DND-41 (cell line): ENCODE measurements at places on chromosomes 3 and 15.

DNA sequence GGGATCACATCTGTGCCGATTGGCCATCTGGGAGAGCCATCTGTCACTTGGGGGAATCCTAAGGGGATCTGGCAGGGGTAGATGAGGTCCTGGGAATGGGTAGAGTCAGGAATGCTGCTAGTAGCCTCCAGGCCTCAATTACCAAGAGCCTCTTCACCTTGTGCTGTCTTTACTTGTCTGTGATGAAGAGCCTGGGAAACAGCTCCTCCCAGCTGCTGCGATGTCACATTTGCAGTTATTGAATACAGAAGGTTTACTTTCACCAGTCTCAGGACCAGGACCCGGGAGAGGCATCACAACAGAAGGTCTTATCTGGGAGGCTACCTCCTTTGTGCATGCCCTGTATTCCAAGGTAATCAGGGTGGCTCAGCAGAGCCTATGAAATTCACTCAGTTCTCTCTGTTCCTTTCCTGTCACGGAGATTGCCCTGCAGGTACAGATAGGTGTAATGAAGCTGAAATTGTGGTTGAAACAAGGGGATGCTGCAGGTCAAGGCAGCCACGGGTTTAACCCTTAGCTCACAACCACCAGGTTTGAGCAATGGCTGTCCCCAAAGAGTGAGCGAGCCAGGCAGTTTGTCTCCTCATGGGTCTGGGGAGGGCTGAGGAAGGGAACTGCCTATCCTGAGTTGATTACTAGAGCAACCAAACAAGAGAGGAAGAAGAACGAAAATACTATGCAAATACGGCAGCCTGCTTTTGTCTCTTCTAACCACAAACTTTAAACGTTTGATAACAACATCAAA lies 298.9 kb upstream of the RORA start:
- peaks cover 3% of the 10 kb centered on the region for H3K27me3 ChIP-seq
- no peak for DNase-seq
- no peaks in the 10 kb centered on the region for H3K4me1 ChIP-seq
- no peak overlapping the region for H3K4me3 ChIP-seq
- no peak overlapping the region for H3K27ac ChIP-seq
- no peaks in the 10 kb centered on the region for H3K36me3 ChIP-seq

GRCh38 chr3:126918355-126918821 lies 64.5 kb upstream of the PLXNA1 start:
- peaks cover 31% of the 10 kb centered on the region for H3K36me3 ChIP-seq
- no peaks in the 10 kb centered on the region for H3K27me3 ChIP-seq
- no peak overlapping the region for H3K27ac ChIP-seq
- no peak overlapping the region for H3K4me3 ChIP-seq
- no peaks in the 10 kb centered on the region for H3K4me1 ChIP-seq

DNA sequence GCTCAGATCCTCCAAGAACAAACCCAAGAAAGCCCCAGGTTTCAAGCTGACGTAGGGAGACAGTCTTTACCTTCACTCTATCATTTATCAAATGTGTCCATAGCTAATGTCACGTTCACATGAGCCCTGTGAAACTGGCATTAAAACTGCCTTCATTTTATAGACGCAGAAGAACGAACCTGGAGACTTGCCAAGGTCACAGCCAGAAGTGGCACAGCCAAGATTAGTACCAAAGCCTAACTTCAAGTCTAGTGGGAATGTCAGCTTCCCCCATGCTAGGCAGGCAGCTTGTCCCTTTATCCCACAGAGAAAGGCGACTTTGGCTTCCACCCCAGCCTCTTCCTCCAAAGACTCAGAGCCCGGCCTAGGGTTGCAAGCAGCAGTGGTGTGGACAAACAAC lies 517.2 kb downstream of the SHQ1 start:
- no peak overlapping the region for H3K4me3 ChIP-seq
- no peaks in the 10 kb centered on the region for H3K4me1 ChIP-seq
- no peak overlapping the region for H3K27ac ChIP-seq
- H3K36me3 ChIP-seq, result no peaks in the 10 kb centered on the region

- no peak for DNase-seq
- H3K4me1 ChIP-seq, result no peaks in the 10 kb centered on the region
- no peak overlapping the region for H3K4me3 ChIP-seq
- no peaks in the 10 kb centered on the region for H3K36me3 ChIP-seq
- no peak overlapping the region for H3K27ac ChIP-seq
- no peaks in the 10 kb centered on the region for H3K27me3 ChIP-seq
Observed at GRCh38 chr15:22262613-22263020, 182.3 kb downstream of the OR4M2 start.

DNA sequence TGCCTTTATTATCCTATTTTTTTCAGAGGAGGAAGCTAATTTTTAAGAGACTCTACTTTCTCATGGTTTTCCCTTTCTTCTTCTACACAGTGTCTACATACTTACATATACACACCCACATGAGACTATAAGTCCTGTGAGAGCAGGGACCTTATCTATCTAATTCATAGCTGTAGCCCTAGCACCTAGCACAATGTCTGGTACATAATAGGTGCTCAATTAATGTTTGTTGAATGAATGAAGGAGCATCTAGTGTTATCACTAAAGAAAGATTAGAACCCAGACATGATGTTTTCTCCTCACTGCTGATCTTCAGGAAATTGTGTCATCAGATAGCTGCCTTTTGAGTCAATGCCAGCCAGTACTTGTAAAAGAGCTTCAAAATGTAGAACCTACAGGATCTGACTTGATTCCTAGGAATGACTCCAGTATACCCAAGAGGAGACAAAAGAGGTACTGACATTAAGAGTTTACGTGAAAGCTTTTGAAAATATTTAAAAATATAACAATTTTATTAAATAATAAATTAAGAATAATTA lies 2.5 kb downstream of the SCG5 start:
- H3K4me3 ChIP-seq, result no peak overlapping the region
- H3K27ac ChIP-seq, result no peak overlapping the region
- no peak for DNase-seq
- peaks cover 24% of the 10 kb centered on the region; the same call in 1 of the 2 replicates for H3K36me3 ChIP-seq
- no peaks in the 10 kb centered on the region for H3K27me3 ChIP-seq

DNA sequence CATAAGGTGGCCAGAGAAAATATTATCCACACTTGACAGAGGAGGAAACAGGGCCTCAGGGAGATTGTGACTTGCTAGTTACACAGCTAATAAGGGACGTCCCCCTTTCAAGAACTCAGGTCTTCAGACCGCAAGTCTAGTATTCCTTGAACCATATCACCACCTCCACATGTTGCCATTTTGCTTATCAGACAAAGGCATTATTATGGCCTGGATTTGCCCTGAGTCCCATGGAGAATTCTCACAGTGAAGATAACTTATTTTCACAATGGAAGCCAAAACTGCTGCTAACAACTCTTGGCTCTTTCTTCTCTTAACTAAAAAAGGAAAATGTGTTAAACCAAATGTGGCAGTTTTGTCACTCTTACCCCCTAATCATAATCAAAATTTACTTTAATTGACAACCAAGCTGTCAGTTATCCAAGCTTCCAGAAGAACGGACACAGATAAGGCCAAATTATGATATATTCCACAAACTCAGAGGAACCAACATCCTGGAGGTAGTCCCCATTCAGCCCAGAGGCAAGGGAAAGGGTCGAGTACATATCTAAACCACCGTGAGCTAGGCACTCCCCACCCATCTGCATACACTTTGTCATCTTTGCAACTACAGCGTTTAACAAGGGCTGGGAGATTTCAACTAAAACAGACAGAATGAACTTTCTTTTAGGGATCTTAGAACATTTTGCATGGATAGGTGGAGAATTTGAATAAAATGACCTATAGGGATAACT lies 63.6 kb upstream of the THBS1 start:
- DNase-seq, result no peak
- no peak overlapping the region for H3K4me3 ChIP-seq
- peaks cover 4% of the 10 kb centered on the region for H3K27me3 ChIP-seq

DNA sequence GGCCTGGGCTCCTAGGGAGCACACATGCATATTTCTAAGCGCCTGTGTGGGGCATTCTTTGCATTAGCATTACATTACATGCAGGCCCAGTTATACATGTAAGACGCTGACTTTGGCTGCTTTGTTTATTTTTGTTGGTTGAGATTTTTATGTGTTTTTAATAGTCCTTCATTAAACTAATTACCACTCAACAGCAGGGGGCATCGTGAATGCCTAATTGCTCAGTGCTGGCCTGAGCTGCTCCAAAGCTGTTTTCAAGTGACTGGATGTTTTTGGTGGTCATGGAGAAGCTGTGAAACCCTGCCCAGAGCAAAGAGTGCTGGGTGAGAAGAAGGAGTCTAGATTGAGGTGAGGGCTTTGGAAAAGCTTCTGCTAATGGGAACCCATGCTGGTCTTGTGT lies 41.5 kb downstream of the GPD1L start:
- H3K36me3 ChIP-seq, result peaks cover 70% of the 10 kb centered on the region
- H3K4me1 ChIP-seq, result no peaks in the 10 kb centered on the region
- H3K4me3 ChIP-seq, result no peak overlapping the region
- H3K27ac ChIP-seq, result no peak overlapping the region
- no peak for DNase-seq

DNA sequence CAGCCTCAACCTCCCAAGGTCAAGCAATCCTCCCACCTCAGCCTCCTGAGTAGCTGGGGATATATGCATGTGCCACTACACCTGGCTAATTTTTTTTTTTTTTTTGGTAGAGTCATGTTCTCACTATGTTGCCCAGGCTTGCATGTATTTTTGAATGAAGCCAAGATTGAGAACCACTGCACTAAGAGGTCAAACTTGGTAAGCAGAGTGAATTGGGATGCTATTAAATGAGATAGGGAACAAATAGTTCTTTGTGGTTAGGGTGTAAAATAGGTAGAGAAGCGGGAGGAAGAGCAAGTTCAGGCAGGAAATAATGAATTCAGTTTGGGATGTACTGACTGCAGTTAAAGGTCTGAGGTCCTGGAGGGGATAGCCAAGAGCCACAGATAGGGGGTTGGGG lies 39.9 kb upstream of the PIAS1 start:
- H3K36me3 ChIP-seq, result no peaks in the 10 kb centered on the region
- no peak overlapping the region for H3K4me3 ChIP-seq
- DNase-seq, result no peak
- H3K27me3 ChIP-seq, result no peaks in the 10 kb centered on the region
- no peaks in the 10 kb centered on the region for H3K4me1 ChIP-seq

DNA sequence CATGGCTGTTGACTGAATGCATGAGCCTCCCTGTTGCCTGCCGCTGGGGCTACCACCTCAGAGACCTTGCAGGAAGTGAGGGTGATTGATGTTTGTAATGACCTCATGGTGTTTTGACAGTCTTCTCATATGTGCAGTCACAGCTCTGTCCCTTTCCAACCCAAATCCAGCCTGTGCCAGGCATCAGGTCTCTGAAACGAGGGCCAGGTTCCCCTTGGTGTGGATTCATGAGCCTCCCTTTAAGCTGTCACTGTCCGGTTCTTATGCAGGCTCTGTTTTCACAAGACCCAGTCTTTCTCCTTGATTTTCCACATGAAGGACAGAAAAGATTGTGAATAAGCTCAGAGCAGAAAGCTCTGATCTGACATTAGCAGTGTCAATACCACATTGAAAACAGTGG lies 43.1 kb downstream of the CEMIP start:
- no peak overlapping the region for H3K27ac ChIP-seq
- H3K4me1 ChIP-seq, result no peaks in the 10 kb centered on the region
- H3K4me3 ChIP-seq, result no peak overlapping the region

DNA sequence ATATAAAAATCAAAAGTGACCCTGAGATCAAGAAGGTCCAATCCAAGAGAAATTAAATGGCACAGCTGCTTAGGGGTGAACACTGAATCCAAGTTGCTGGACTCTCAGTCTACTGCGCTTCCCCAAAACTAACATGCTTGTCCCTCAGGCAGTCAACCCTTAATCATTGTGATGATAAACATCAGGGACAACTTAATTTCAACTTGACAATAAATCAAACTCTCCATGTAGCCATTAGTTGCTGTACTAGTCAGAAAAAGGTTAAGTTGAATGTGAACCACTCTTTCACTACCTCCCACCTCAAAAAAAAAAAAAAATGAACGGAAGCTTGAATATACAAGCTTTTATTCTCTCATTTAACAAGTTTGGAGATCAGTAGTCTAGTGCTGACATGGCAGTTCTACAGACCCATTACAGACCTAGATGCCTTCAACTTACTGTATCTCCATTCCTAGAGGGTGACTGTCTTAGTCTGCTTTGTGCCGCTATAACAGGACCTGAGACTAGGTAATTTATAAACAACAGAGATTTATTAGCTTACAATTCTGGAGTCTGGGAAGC lies 185.7 kb downstream of the FHIT start:
- no peaks in the 10 kb centered on the region for H3K4me1 ChIP-seq
- H3K4me3 ChIP-seq, result no peak overlapping the region
- no peaks in the 10 kb centered on the region for H3K36me3 ChIP-seq
- no peak for DNase-seq
- H3K27ac ChIP-seq, result no peak overlapping the region
- no peaks in the 10 kb centered on the region for H3K27me3 ChIP-seq

DNA sequence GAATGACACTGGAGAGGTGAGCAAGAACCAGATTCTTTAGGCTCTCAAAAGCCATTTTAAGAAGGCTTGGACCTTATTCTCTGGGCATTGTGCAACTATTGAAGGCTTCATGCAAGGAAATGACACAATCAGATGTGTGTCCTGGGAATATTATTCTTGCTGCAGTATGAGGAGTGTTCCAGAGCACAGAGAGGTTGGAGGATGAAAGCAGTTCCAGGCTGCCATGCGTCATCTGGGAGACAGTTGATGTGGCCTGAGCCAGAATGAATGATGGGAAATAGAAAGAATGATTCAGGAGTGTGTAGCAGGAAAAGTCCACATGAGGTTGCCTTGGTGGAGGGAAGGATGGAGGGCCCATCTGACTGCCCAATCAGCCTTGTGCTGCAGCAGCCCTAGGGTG lies 123.1 kb downstream of the CHCHD6 start:
- no peak overlapping the region for H3K27ac ChIP-seq
- DNase-seq, result no peak
- H3K27me3 ChIP-seq, result no peaks in the 10 kb centered on the region
- no peaks in the 10 kb centered on the region for H3K36me3 ChIP-seq
- H3K4me1 ChIP-seq, result no peaks in the 10 kb centered on the region

- H3K4me1 ChIP-seq, result peaks cover 9% of the 10 kb centered on the region
- H3K27ac ChIP-seq, result no peak overlapping the region
- DNase-seq, result no peak
- H3K27me3 ChIP-seq, result no peaks in the 10 kb centered on the region
- no peak overlapping the region for H3K4me3 ChIP-seq
Observed at GRCh38 chr3:34357461-34357860, 559.0 kb downstream of the PDCD6IP start.
